ENCODE measurements at places on chromosomes 12 and 14.

GRCh38 chr12:75011120-75011519 is 198.5 kb downstream of the KCNC2 start:
- DNase-seq: no peak

- no peak for DNase-seq
Measured at GRCh38 chr12:115758183-115758582, 519.3 kb downstream of the MED13L start.

- no peak for DNase-seq
Measured at GRCh38 chr14:106737021-106737420, 1210.6 kb downstream of the TMEM121 start.

DNA sequence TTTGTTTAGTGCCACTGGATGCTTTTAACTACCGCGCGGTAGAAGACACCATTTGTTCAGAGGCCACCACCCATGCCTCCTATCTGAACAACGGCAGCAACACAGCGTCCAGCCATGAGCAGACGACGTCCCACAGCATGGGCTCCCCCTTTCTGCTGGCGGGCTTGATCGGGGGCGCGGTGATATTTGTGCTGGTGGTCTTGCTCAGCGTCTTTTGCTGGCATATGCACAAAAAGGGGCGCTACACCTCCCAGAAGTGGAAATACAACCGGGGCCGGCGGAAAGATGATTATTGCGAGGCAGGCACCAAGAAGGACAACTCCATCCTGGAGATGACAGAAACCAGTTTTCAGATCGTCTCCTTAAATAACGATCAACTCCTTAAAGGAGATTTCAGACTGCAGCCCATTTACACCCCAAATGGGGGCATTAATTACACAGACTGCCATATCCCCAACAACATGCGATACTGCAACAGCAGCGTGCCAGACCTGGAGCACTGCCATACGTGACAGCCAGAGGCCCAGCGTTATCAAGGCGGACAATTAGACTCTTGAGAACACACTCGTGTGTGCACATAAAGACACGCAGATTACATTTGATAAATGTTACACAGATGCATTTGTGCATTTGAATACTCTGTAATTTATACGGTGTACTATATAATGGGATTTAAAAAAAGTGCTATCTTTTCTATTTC is 93.2 kb downstream of the FLRT2 start:
- DNase-seq: no peak

DNA sequence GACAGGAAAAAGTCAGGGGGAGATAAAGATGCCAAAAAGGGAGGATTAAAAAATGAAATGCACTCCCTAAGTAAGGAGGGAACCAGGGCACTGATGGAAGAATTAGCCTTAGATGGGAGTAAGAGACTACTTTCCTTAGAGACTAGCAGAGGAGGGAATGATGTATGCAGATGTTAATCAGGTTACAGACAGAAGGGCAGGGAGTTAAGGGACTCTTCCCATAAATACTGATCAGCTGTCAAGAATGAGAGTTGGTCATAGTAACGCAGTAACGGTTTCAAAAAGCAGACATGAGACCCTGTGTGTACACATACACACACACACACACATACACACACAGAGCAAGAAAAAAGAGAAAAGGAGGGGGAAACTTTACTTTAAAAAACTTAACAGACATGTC is 93.4 kb downstream of the PHLDA1 start:
- DNase-seq: no peak

- DNase-seq: peak; percentile 66
Measured at GRCh38 chr12:57583008-57583831, 7.8 kb upstream of the PIP4K2C start.

- DNase-seq: no peak
Measured at GRCh38 chr12:13099844-13100604, 3.4 kb downstream of the GSG1 start.

DNA sequence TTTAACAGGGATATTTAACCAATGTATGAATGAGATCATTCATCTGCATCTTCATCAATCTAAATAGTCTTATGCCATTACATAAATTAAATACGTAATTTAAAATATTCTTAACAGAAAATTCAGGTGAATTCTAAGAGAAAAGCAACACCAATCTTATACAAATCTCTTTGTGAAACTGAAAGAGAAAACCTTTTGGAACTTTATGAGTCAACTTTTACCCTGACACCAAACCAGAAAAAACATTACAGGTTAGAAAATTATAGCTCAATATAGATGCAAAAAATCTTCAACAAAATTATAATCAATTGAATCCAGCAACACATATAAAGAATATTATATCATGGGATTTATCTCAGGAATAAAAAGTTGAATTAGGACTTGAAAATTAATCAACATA is 3.4 kb downstream of the GLIPR1L1 start:
- no peak for DNase-seq

DNA sequence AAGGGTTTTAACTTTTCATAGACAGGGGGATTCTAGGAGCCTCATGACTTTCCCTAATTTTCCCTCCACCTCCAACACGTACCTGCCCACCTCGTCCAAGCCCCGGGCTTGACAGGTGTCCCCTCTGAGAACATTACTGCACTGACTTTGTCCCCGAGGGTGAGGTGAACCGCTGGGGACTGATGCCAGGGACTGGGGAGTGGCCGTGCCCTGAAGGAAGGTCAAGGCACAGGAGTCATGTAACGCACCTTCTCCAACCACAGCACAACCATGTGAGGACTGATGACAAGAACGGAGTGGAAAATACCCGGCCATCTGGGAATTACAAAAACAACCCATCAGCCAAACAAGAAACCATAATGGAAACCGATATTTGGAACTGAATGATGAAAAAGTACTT is 214.7 kb upstream of the C14orf180 start:
- DNase-seq: no peak

DNA sequence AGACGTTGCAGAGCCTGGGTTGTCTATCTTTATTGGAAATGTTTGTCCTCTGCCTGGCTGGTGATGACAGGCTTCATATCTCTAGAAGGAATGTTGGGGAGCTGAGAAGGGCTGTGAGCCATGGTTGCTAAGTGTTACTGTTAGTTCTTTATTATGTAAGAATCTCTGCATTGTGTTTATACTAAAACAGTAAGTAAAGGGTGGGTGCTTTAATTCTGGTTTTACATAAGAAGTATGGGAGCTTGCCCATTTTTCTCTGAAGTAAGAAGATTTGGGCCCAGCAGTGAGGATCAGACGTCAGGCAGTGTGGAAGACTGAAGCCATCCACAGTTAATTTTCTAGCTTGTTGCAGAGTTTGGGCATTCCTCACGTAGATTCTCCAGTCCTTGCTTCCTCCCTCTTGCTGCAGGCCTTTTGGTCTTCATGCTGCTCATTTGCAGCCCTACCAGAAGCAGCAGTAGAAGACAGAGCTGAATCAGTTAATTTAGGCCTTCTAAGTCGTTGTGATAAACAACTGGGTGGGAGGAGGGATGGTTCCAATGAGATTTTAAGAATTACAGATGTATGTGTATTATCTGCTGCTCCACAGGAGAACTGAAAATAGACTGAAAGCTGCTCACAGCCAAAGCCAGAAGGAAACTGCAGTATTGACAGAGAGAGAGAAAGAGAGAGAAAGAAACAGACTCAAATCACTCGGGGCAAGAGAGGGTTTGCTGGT is 21.4 kb downstream of the WNT5B start:
- no peak for DNase-seq

DNA sequence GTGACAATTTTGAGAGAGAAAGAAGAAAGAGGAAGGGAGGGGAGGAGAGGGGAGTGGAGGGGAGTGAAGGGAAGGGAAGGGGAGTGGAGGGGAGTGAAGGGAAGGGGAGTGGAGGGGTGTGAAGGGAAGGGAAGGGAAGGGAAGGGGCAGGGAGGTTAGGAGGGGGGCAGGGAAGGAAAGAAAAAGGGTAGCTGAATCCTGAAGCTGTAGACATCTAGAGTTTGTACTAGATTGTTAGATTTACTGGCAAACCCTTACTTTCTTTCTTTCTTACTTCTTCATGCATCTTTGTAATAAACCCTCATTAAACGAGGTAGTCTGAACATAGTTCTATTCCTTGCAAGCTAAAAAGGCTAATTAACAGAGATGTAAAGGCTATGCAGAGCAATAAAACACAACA is 378.0 kb downstream of the MDGA2 start:
- DNase-seq: no peak

GRCh38 chr12:28242496-28243309 is 52.4 kb downstream of the CCDC91 start:
- no peak for DNase-seq

DNA sequence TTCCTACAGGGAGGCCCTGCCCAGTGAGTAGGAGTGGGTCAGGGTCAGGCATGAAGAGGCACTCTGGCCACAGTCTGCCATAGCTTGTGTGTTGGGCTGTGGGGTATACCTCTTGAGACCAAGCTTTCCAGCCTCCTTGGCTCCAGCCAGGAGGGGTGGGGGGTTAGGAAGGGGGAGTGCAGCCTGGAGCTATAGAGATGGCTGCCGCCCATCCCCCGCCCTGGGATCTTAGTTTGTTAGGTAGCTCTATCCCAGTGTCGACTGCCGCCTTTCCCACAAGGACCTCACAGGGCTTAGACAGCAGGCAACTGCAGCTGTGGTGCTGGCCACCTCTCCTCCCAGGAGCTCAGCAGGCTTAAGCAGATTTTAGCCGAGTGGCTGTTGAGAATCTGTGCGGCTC is 216.4 kb downstream of the PLCZ1 start:
- DNase-seq: no peak

DNA sequence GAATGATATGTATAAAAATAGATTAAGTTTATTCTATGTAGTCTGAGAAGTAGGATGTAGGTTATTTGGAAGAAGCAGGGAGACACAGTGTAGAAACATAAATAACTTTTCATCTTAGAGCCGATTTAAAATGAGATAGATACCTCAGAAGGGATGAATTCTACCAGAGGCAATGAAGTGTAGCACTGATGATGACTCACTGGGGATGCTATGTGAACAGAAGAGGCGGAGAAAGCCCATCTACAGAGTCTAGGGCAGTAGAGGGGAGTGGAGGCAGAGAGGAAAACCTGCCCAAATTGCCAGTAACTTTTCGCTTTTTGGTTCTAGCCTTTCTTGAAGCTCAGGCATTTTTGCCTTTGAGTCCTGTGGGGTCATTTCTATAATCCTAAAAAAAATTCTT is 451.8 kb downstream of the ATP23 start:
- DNase-seq: no peak

DNA sequence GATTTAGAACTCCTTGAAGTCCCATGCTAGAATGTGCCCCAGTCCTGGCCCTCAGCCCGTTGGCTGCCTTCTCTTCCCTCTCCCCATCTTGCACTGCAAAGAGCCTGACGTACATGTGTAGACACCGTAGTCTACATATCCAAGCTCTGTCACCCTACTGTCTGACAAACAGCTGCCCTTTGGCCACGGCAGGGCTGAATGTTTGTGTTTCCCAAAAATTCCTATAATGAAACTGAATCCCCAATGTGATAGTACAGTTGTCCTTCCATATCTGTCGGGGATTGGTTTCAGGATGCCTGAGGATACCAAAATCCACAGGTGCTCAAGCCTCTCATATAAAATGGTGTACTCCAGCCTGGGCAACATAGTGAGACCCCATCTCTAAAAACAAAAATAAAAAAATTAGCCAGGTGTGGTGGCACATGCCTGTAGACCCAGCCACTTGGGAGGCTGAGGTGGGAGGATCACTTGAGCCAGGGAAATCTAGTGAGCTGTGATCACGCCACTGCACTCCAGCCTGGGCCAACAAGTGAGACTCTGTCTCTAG is 12.3 kb upstream of the TFCP2 start:
- DNase-seq: no peak

DNA sequence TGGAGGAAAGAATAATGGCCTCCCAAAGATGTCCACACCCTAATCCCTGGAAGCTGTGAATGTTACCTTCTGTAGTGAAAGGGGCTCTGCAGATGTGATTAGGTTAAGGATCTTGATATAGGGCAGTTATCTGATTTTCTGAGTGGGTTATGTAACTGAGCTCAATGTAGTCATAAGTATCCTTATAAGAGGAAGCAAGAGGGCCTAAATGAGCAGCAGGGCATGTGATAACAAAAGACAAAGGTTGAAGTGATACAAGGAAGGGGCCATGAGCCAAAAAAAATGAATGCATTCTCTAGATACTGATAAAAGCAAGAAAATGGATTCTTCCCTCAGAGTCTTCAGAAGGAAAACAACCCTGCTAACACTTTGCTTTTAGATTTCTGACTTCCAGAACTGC is 78.8 kb downstream of the OSBPL8 start:
- DNase-seq: no peak

All from central memory CD8-positive, alpha-beta T cell (primary cell).